ENCODE measurements at places on chromosomes 5 and 9.

DNA sequence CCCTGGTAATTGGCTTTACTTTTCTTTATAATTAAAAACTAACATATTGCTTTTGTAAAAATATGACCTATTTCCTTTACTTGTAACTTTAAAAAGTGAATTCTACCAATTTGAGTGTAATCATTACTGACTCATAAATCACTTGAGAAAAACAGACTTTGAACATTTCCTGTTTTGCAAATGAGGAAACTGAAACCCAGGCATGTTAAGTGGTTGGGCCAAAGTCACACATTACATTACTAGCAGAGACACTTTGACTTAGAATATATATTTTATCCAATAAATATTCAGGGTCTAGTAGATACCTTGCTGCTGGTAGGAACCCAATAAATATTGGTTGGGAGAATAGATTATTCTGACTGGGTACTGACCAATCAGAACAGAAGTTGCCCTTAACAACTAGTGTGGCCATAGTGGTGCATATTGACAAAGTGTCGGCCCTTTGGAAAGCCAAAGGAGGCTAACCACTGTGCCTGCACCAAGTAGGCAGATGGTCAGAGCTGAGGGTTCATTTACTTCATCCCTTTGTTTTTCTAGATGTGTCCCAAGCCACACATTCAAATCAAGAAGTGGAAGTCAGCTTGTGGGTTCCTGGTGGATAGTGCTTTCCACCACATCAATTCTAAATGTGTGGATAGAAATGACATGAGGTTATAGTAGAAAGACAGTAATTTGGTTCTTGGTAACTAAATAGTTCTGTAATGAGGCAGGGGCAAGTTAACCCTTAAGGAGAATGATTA, 365.1 kb upstream of the RIOK2 start:
- DNase-seq = no peak

- DNase-seq = no peak
Measured at GRCh38 chr5:35971186-35971877, 19.9 kb downstream of the UGT3A1 start.

GRCh38 chr5:136025900-136026299, 2.9 kb upstream of the TGFBI start:
- no peak for DNase-seq

DNA sequence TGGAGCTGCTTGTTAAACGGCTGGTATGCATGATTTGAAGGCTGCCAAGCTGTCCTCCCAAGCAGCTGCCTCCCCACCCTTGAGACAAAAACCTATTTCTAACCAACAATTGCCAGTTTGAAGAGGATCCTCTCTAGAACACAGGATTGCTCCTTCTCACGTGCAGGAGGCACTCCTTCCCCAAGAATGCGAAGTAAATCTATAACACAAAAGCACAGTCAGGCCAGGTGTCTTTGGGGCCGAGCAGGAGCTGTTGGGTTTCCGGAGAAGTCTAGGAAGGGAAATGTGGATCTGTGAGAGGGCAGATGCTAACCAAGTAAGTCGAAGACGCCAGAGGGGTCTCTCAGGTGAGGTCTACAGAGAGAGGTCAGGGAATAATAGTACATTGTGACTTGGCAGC, 35.4 kb upstream of the GNPDA1 start:
- DNase-seq = no peak

DNA sequence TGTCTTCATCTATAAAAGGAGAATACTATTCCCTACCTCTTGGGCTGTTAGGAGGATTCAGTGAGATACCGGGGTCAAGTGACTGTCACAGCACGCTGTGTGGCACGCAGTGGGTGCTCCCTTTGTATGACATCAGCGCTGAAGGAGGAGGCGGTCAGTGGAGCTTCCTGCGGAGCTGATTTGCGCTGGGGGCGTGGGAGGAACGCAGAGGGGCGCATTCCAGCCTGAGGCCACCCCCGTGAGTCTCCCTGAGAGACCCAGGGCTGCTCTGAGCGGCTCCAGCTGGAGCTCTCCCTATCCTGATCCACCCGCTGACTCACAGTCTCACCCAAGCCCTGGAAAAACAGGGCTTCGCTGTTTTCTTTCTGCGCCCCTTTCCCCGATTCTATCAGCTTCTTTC, 24.3 kb upstream of the NEURL1B start:
- no peak for DNase-seq

- DNase-seq = no peak
Measured at GRCh38 chr5:169063316-169063953, 237.5 kb downstream of the SLIT3 start.

- DNase-seq = no peak
Measured at GRCh38 chr5:33828626-33829308, 63.0 kb downstream of the ADAMTS12 start.

- DNase-seq = no peak
Measured at GRCh38 chr9:127535834-127536233, 76.2 kb upstream of the STXBP1 start.

Measured in NCI-H1092 (cell line).